ENCODE measurements at places on chromosomes 2 and 18.

GRCh38 chr2:164847291-164847690 lies 5.7 kb upstream of the COBLL1 start:
- DNase-seq = no peak

GRCh38 chr2:119428488-119429224 lies 3.0 kb upstream of the TMEM37 start:
- no peak for DNase-seq

DNA sequence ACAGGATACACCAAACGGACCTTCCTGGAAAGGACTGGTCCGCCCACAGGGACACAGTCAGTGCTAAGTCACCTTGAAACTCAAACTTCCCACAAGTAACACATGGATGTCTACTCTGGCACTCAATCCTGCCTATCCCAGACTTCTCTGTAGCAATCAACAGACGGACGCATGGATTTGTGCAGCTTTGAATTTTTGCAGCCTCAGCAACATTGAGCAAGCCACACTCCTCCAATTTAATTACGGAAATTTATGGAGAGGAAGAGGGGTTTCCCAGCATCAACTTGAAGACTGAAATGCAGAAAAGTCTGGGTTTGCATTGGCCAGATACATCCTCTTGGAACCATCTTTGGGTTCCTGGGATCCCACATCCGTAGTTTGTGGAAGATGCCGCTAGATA lies 26.2 kb downstream of the DNER start:
- DNase-seq = no peak

GRCh38 chr2:207291625-207292252 lies 126.0 kb upstream of the KLF7 start:
- DNase-seq = no peak

- no peak for DNase-seq
Measured at GRCh38 chr2:136502660-136503059, 262.7 kb upstream of the THSD7B start.

- no peak for DNase-seq
Measured at GRCh38 chr2:186962085-186962747, 113.2 kb upstream of the ZSWIM2 start.

DNA sequence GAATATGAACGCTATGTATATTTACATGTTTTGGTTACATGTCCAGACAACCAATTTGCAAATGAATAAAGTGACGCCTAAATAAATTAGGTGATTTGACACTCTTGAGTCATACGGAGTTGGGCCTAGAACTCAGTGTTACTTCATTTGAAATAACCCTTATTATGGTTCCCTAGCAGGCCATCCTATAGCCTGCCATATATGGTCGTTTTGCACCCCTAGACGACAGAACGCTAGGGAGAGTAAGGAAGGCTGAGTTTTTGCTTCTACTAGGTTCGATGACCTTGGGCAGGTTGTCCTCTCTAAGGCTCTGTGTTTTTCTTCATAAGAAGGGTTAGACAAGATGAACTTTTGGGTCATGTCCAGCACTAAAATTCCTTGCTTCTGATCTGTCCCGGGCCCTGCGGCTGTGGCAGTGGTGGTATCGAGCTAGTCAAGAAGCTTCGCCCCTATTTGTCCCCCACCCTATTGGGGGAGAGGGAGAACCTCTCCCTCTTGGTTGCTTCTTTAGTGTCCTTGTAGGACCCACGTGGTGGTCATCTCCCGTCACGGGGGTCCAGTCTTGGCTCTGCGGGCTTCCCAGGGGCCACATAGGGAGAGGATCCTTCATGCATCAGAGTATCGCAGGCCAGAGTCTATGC lies 574 bp upstream of the EML4 start:
- no peak for DNase-seq

DNA sequence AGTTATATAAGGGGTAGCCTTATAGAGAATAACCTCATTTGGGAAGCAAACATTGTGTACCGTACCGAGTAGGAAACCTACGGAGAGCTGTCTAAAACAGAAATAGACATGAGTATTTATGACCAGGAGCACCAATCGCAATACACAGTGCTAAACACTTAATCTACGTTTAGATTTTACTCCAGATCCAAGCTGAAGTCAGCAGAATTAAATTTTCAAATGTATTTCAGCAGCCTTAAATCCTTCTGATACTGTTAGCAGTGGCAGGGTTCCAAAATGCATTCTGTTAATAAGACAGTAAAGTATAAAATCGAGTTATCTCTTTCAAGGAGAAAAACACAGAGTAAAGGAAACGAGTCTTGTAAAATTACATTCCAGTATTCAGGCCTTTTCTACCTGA lies 118.1 kb upstream of the ZNF521 start:
- no peak for DNase-seq

- no peak for DNase-seq
Measured at GRCh38 chr18:50083708-50084107, 111.2 kb downstream of the MYO5B start.

- DNase-seq = no peak
Measured at GRCh38 chr2:234378440-234378839, 118.4 kb downstream of the ARL4C start.

DNA sequence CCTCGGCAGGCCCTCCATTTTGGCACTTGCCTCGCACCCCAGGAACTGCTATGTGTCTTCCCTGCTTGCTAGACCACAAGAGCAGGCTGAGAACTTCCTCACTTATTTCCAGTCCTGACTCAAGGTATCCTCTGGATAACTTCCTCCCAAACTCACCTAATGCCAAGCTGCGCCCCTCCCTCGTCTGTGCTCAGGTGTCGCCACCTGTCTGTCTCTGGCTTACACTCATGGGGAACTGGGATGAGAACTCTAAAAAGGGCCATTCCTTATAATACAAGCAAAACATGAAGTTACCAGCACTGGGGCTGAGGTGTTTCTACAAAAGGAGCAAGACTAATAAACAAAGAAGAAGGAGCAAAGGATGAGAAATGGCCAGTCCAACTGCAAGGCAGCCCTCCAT lies 191.5 kb upstream of the RMP24 start:
- no peak for DNase-seq

Measured in globus pallidus (tissue), 1 donor.